Right atrium auricular region (tissue), 2 donors: ENCODE measurements at places on chromosomes 7 and 10. TPM values are rescaled to one million over a fixed set of nuclear protein-coding genes. Genes with fewer than 3 reads are reported as not detected.

Gene TLX1
- not detected for total RNA-seq

Gene MRLN
- total RNA-seq = not detected

Gene C10orf105
- total RNA-seq = not detected

Gene PILRA
- 2.6 TPM for total RNA-seq

Gene ODAD2
- total RNA-seq = 0.15 TPM

Gene PIP
- not detected for total RNA-seq

Gene UCN3
- not detected for total RNA-seq

Gene PSD
- total RNA-seq = 2.2 TPM

Gene CRPPA
- total RNA-seq = 8.0 TPM

Gene TNS3
- 39.7 TPM for total RNA-seq

Gene LRRC18
- total RNA-seq = not detected

DNA sequence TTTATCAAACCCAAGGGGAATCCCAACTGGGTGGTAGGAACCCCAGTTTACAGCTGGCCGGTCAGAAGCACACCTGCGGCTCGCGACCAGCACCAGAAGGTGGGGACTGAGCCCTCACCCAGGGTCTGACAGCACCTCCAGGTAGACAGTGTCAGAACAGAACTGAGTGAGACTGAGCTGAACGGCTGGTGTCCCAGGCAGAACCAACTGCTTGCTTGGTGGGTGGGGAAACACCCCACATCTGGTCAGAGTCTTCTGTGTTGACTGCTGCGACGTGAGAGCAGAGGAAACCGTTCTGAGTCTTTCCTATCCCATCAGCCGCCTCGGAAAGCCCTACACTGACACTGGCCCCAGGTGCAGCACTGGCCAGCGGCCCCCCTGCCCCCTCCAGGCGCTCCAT is 160.7 kb downstream of the MAD1L1 start:
- no peaks in the 10 kb centered on the region for H3K4me1 ChIP-seq
- H3K4me3 ChIP-seq = no peak overlapping the region
- DNase-seq = no peak
- H3K27me3 ChIP-seq = no peaks in the 10 kb centered on the region
- H3K27ac ChIP-seq = no peak overlapping the region
- H3K36me3 ChIP-seq = no peaks in the 10 kb centered on the region

DNA sequence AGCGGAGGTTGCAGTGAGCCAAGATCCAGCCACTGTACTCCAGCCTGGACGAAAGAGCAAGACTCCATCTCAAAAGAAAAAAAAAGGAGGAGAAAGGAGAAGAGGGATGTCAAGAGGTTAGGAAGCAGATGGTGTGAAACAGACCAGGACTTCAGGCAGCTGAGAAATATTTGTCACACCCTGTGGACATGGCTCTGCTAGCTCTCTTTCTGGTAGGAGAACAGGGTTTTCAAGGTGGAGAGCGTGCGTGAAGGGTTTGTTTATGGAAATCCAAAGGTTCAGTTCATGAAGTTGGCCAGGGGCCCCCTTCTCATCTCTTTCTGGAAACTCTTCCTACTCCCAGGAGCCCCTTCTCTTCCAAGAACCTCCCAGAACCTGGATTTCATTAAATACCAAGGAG is 110.8 kb upstream of the GALNT17 start:
- no peak for DNase-seq
- H3K4me3 ChIP-seq = no peak overlapping the region
- no peaks in the 10 kb centered on the region for H3K4me1 ChIP-seq
- no peaks in the 10 kb centered on the region for H3K36me3 ChIP-seq

GRCh38 chr7:46054272-46054671 is 133.2 kb upstream of the IGFBP3 start:
- H3K27ac ChIP-seq = no peak overlapping the region
- H3K4me3 ChIP-seq = no peak overlapping the region
- H3K4me1 ChIP-seq = no peaks in the 10 kb centered on the region
- no peaks in the 10 kb centered on the region for H3K27me3 ChIP-seq
- H3K36me3 ChIP-seq = no peaks in the 10 kb centered on the region
- no peak for DNase-seq

DNA sequence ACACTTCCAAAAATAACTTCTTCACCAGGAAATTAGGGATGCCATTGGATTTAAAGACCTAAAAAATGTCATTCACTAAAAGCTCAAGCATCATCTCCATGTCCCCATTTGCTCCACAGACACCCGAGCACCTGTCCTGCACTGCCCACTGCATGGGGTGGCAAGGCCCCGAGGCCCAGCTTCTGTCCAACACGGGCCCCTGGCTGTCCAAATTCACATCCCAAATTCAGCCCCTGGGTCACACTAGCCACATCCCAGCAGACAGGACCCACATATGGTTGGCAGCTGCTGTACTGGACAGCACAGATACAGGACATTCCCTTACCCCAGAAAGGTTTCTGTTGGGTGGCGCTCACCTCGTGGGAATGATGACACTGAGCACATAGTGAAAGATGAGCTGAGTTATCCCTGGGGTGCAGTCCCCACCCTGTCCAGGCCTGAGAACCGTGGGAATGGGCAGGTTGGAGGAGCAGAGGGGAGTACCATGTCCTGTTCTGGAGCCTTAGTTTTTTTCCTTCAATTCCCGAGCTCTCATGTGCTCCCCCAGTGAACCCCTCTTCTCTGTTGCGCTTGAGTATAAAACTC is 55.3 kb downstream of the CSGALNACT2 start:
- no peak for DNase-seq
- no peak overlapping the region for H3K4me3 ChIP-seq
- no peaks in the 10 kb centered on the region for H3K27me3 ChIP-seq
- no peak overlapping the region for H3K27ac ChIP-seq
- no peaks in the 10 kb centered on the region for H3K36me3 ChIP-seq
- no peaks in the 10 kb centered on the region for H3K4me1 ChIP-seq

- H3K4me3 ChIP-seq = no peak overlapping the region
- H3K27me3 ChIP-seq = no peaks in the 10 kb centered on the region
- no peaks in the 10 kb centered on the region for H3K4me1 ChIP-seq
- no peaks in the 10 kb centered on the region for H3K36me3 ChIP-seq
- H3K27ac ChIP-seq = no peak overlapping the region
- no peak for DNase-seq
Observed at GRCh38 chr7:36969376-36969775, 245.1 kb upstream of the AOAH start.

DNA sequence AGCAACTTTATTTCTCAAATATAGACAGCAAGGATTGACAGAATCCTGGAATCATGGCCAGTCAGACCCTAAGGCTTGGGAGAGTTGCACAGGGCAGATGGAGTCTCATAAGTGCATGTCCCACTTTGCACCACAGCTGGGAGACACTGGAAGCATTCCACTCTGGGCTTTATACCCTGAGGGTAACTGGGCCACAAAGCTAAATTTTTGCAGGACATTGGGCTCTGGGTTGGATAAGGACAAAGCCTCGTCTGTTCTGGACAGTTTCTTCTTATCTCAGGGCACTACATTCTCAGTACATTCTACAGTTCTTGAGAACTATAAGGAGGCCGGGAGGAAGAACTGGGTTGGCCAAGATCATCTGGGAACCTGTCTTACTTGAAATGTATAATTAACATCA is 158.3 kb upstream of the IGFBP3 start:
- H3K4me1 ChIP-seq = peaks cover 3% of the 10 kb centered on the region
- H3K27me3 ChIP-seq = no peaks in the 10 kb centered on the region
- no peak overlapping the region for H3K27ac ChIP-seq
- no peak for DNase-seq

DNA sequence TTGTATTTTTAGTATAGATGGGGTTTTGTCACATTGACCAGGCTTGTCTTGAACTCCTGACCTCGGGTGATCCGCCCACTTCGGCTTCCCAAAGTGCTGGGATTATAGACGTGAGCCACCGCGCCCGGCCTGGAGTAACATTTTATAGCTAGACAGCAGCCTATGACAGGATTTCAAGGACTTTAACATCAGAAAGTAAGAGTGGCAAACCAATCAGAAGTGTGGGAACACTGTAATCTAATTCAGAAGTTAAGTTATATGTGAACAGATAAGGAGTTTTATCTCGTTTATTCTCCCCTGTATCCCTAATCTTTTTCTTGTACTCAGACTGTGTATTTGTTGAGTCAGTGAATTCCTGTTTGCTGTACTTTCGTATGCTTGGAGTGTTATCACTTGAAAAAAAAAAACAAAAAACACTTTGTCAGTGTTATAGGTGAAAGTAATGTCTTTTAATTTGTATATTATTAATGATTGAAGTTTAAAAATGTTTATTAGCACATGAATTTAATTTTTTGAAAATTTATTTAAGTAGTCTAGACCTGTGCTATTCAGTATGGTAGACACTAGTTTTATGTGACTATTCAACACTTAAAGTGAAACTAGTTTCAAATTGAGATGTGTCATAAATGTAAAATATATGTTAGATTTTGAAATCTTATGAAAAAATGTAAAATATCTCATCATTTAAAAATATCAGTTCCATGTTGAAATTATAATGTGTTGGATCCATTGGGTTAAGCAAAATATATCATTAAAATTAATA is 38.6 kb downstream of the RSBN1L start:
- no peaks in the 10 kb centered on the region for H3K36me3 ChIP-seq
- DNase-seq = no peak
- no peaks in the 10 kb centered on the region for H3K27me3 ChIP-seq
- H3K4me1 ChIP-seq = no peaks in the 10 kb centered on the region
- no peak overlapping the region for H3K4me3 ChIP-seq

- no peak overlapping the region for H3K4me3 ChIP-seq
- H3K27ac ChIP-seq = no peak overlapping the region
- no peaks in the 10 kb centered on the region for H3K27me3 ChIP-seq
- DNase-seq = no peak
Observed at GRCh38 chr7:12389089-12389700, 14.5 kb downstream of the VWDE start.

DNA sequence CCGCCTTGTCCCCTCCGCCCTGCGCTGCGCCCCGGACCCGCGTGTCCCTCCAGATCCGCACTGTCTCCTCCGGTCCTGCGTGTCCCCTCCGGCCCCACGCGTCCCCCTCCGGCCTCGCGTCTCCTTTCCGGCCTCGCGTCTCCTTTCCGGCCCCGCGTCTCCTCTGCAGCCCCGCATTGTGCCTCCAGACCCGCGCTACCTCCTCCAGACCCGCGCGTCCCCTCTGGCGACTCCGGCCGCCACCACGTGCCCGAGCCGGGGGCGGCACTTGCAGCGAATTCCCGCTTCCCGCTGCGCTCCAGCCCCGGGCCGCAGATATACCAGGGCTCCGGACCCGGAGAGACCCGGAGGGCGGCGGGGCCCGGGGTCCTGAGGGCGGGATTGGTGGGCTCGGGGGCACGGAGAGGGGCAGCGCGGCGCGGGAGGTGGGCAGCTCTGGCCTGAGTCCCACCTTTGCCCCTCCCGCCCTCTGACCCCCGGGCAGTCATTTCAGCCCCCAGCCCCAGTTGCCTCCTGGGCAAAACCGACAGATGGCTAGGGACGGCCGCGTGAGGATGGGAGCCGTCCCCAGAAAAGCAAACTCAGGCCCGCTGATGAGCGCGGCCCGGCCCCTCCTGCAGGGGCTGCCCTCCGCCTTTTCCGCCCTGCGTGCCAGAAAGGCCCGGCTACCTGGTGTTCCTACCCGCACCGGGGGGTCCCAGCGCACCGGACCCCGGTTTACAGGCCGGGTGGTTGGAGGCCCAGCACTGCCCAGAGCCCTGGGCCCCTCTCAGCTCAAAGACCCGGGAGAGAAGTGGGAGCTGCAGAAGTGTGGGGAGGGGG is 56.5 kb downstream of the RBM17 start:
- H3K27ac ChIP-seq = peak overlapping the region; percentile 82
- no peaks in the 10 kb centered on the region for H3K27me3 ChIP-seq
- peak overlapping the region; percentile 84 for H3K4me3 ChIP-seq
- peaks cover 3% of the 10 kb centered on the region for H3K4me1 ChIP-seq

DNA sequence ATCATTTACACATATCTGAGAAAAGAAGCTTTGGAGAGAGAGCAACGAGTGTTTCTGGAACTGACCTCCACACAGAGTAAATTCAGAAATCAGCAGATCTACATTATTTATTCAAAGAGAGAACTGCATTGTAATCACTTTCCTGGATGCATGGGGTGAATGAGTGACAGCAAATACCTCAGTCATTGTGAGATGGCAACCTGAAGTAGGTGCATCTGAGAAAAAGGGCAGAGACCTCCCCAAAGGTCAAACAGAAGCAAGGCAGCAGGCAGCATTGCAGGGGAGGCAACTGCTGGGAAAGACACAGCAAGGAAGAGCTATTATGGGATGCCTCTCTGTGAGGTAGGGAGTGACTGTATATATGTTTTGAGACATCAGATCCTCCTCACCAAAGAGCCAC is 26.5 kb upstream of the SMIM30 start:
- no peak overlapping the region for H3K4me3 ChIP-seq
- H3K27ac ChIP-seq = no peak overlapping the region
- H3K27me3 ChIP-seq = no peaks in the 10 kb centered on the region
- no peak for DNase-seq
- H3K4me1 ChIP-seq = no peaks in the 10 kb centered on the region
- no peaks in the 10 kb centered on the region for H3K36me3 ChIP-seq

- DNase-seq = no peak
- H3K4me1 ChIP-seq = no peaks in the 10 kb centered on the region
- no peak overlapping the region for H3K27ac ChIP-seq
- no peaks in the 10 kb centered on the region for H3K36me3 ChIP-seq
- no peak overlapping the region for H3K4me3 ChIP-seq
Observed at GRCh38 chr10:44172883-44173607, 211.9 kb downstream of the CXCL12 start.

DNA sequence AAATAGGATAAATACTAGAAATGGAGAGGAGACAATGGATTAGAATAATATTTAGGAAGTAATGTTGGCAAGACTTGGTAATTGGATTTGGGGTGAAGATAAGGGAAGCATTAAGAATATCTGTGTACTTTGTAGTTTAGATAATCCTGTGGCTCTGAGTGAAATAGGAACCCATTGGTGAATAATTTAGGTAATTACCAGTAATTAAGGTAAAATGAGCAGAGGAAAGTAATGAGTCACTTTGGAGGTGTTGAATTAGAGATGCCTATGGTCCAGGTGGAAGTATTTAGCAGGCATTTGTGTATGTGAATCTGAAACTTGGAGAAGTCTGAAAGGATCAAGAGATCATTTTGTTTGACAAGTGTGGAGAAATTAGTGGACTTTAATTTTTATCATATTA is 5.7 kb downstream of the C1GALT1 start:
- no peaks in the 10 kb centered on the region for H3K36me3 ChIP-seq
- no peaks in the 10 kb centered on the region for H3K27me3 ChIP-seq
- no peaks in the 10 kb centered on the region for H3K4me1 ChIP-seq
- H3K4me3 ChIP-seq = no peak overlapping the region

GRCh38 chr7:98462911-98463633 is 62.2 kb upstream of the BAIAP2L1 start:
- no peaks in the 10 kb centered on the region for H3K4me1 ChIP-seq
- no peak for DNase-seq
- no peaks in the 10 kb centered on the region for H3K36me3 ChIP-seq
- H3K27ac ChIP-seq = no peak overlapping the region
- H3K27me3 ChIP-seq = no peaks in the 10 kb centered on the region
